ENCODE measurements at places on chromosomes 2 and 18.
A peak's percentile ranks its signal among the peaks of the same experiment; 100 is the strongest.

GRCh38 chr18:47863041-47863440 is 67.4 kb downstream of the SMAD2 start:
- no peak for DNase-seq

DNA sequence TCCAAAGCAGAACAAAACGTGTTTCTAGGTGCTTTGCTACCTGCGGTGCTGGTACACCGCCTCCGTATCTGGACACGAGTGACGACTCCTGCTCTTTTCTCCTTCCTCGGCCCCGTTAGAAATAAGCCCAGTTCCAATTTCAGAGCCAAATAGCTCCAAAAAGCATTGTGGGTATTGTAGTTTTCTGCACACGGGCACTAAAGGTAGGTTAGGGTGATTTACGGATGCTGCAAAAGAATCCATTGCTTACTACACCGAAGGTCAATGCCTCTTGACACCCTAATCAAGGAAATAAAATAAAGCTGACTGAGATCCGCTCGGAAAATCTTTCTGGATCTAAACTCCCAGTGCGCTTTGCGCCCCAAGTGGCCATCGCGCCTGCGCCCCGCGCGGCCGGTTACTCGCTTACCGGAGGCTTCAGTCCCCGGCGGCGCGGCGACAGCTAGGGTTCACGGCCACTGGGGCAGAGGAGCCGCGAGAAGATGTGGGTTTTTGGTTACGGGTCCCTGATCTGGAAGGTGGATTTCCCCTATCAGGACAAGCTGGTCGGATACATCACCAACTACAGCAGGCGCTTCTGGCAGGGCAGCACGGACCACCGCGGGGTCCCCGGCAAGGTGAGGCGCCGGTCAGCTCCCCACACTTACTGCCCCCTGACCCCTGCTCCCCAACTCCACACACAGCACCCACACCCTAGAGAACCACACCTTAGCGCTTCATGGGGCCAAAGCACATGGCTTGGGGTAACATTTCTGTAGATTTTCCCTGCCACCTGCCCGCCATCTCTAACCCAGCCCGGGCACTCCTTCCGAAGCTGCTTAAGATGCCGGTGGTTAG is at the start of gene CHAC2:
CHAC2 (plus strand) TSS at position 400 of the 837 bp plus-strand sequence; CDS start at position 483, 83 bp downstream.
- DNase-seq = peak; percentile 86

GRCh38 chr2:167749016-167749415 is 498.4 kb downstream of the STK39 start:
- DNase-seq = no peak

DNA sequence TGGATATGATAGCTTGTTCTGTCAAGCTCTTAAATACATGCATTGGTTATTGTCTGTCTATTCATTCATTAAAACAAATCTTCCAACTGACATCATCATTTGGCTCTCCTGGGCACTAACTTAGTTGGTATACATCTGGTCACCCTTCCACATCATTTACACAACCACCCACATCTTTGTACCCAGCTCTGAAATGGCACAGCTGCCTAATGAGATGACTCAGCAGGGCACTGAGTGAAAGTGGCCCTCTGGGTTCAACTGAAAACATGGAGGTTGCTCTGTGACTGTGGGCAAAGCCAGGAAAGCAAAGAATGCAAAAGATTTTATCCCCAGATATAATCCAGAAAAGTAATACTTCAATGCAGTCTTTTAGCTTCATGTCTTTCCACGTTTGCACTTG is 234.0 kb upstream of the MAP2 start:
- DNase-seq = no peak

DNA sequence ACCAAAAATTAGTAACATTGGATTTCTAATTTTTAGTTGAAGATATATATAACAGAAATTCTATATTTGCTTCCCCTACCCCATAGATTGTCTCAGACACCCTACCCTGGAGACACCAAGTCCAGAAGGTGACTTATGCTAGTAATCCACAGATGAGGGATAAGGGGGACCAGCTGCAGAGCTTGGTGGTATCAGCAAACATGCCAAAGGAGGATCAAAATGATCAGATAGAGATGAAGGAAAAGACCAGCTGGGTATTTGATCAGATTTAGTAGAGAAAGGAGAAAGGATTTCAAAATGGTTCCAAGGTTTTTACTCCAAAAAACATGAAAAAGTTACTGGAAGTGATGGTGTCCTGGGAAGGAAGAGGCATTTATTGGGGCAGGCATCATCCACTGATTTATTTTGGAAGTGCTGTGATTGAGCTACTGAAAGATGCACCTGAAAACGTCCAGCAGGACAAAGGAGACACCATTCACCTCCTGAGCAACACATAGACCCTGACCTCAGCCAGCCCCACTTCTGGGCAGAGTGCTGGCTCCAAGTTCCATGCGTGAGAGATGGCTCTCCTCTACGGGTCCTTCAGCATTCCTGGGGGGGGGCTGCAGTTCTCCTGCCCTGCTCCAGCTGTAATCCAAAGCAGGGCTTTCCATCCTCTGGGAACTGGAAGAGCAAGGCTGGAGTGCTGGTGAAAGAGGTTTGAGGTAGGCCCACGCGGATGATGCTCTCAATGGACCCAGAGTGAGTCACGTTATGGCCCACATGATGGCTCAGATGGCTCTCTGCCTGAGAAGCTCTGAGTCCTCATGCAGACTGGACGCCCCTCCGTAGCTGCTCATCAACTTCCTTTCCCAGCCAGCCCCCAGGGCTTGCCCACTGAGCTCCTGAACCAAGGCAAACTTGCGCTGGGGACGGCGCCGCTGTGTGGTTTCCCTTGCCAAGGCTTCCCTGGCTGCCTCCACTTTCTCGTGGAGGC is 3.7 kb upstream of the LRRFIP1 start:
- no peak for DNase-seq

DNA sequence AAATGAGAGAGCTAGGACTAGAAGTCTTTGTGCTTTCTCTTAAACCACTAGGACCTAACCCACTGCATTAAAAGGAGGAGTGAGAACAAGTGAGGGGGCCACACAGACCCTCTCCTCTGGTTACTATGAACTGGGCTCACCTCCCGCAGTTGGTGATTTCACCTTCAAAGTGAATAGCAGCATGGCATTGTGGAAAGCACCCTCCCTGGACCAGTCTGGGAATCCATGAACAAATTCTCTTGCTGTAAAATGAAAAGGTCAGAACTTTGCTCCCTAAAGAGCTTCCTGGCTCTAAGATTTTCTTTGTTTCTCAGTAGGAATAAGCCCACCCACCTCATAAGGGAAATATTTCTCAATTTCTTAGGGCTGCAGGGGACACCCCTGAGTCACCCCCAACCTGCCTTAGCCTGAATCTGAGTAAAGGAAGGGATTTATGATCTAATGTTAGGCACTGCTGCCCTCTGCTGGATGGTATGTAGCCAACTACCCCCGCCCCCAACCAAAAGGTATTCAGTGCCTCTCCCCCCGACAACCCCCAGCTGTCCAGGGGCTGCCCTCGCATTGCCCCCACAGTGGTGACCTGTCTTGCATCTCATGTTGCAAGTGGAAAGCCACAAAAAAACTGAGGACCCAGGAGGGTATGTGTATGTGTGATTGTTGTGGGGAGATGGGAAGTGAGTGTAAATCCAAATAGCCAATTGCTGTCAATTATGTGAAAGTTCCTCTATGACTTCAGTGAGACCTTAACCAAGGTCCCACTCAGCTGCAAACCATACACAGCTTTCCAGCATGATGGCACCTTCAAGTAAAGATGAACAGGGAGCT is 230.9 kb upstream of the SLC14A2 start:
- DNase-seq = peak; percentile 61

- no peak for DNase-seq
These were observed 65.1 kb upstream of the MAPRE2 start for GRCh38 chr18:34976123-34976522.

DNA sequence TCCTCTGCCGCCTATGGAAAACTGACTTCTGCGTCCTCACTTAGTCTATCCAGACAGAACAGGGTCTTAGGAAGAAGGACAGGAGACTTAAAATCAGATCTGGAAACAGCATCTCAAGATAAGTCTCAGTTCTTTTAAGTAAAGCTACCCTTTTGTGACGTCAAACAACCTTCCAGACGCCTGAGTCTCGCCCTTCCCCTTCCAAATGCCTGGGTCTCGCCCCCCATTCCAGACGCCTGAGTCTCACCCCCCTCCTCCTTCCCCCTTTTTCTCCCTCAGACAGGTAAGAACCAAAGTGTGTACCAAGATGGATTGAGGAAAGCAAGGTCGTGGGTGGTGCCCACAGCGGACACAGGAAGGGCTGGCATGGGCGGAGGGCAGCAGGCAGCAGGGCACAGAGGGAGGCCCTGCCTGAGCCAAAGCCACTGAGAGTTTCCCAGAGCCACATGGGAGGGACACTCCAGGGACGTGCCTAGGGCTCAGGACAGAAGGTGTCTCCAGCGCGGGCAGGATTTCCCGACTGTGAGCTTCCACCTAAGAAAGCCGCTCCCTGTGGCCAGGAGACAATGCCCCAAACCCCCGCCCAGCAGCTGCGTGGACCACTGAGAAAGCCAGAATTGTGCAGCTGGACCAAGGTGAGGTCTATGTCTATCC is 51.3 kb downstream of the ANKMY1 start:
- no peak for DNase-seq

DNA sequence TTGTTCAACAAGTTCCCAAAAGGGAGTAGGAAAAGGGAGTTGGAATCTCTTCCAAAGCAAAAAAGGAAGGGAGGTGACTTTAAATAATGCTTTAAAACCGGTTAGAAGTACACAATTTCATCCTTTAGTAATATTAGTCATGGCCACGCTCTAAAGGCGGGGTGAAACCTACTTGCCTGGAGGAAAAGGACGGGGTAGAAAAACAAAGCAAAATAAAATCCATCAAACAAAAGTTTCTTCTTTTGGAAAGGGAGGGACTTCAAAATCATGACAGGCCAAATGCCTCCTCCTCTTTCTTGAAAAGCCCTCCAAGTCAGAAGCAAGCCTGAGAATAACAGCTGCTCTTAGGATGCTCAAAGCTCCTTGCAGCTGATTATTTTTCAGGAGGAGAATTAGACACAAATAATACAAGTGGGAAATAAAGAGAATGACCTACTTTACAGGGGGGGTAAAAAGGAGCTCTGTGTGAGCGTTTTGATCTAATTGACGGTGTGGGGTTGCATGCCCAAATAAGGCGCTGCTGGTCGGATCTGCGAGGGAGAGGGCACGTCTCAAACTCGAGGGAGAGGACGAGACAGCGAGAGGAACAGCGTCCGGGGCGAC is 1.8 kb upstream of the NPAS2 start:
- DNase-seq = no peak

DNA sequence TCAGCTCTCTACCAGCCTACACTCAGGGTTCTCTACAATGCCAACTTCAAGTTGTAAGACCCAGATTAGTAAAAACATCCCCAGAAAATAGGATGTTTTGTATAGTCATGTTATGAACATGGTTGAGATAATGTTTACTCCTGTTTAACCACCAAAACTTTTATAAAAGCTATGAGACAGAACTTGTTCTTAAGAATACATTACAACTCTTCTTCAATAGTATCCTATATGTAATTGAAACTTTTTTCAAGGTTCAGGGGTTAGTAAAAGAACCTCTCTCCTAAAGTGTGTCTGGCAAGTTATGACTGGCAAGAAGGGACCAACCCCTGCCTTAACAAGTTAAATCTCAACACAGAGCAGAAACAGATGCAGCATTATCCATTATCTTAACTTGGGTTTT is 118.8 kb upstream of the STK17B start:
- DNase-seq = no peak

GRCh38 chr2:206158563-206159345 is 490 bp downstream of the NDUFS1 start:
- peak; percentile 11 for DNase-seq

GRCh38 chr2:232816657-232817056 is 40.3 kb upstream of the KCNJ13 start:
- DNase-seq = peak; percentile 55

DNA sequence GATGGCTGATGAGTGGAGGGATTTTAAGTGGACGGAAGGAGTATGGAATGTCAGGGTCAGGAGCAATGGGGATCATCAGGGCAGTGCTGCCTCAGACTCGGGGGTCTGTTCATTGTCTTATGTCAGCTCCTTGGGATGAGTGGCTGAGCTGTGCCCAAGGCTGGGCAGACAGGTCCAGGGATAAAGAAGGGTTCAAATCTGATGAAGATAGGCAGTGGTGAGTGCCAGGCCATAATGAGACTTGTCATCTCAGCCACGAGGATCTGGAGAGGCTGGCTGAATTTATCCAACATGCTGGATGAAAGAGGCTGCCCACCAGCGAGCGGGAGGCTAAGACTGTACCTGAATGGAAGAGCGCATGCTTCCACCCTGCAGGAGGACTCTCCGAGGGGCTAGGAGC is 46.3 kb upstream of the APCDD1 start:
- DNase-seq = no peak

GRCh38 chr2:68716604-68717304 is 17.9 kb upstream of the ARHGAP25 start:
- DNase-seq = no peak

- DNase-seq = no peak
These were observed 49.6 kb downstream of the CPS1 start for GRCh38 chr2:210606001-210606400.

DNA sequence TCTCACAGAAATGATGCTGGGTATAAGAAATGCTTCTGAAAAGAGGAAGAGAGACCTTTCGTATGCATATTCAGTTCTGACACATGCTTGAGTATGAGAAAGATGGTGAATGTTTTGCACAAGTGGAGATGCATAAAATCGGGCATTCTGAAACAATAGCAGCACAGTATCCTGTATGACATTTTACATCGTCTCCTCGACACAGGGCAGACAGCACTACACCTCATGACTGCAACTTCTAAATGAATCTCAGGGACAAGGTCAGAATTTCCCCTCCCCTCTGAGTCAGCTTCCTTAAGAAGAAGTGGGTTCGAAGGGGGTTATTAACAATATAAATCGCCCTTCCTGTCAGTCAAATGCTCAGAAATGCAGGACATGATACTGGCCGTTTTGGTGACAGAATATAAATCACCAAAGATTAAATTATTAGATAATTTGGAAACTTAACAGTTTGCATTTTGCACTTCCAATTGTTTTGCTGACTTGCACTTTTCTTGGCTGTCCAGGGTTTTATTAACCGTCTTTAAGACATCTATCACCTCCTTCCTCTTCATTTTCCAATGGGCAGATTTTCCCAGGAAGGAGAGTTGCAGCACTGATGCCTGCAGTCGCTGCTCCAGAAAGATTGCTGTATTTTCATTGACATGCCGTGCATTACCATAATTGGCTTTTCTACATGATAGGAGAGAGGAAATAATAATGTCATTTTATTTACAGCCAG is 57.2 kb downstream of the TSHZ1 start:
- DNase-seq = no peak

GRCh38 chr2:175732531-175732930 is 269.5 kb downstream of the LNPK start:
- no peak for DNase-seq

DNA sequence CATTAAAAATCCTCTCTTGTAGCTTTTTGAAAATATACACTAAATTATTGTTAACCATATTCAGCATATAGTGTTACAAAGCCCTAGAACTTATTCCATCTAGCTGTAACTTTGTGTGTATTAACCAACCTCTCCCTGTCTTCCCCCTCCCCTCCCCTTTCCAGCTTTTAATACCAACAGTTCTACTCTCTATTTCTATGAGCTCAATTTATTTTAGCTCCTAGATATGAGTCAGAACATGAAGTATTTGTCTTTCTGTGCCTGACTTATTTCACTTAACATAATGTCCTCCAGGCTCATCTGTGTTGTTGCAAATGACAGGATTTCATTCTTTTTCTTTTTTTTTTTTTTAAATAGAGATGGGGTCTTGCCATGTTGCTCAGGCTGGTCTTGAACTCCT is 45.1 kb downstream of the GPD2 start:
- DNase-seq = no peak

GRCh38 chr2:231617059-231617926 is 24.6 kb downstream of the TEX44 start:
- DNase-seq = no peak

Measured in HL-60 (cell line).